Activated CD4-positive, CD25-positive, alpha-beta regulatory T cell (primary cell): ENCODE measurements at places on chromosomes 16 and 17.
A peak's percentile ranks its signal among the peaks of the same experiment; 100 is the strongest.

- no peak for DNase-seq
Observed at GRCh38 chr16:53973021-53973420, 269.1 kb downstream of the FTO start.

- DNase-seq: no peak
Observed at GRCh38 chr16:27287887-27288286, 19.3 kb upstream of the NSMCE1 start.

DNA sequence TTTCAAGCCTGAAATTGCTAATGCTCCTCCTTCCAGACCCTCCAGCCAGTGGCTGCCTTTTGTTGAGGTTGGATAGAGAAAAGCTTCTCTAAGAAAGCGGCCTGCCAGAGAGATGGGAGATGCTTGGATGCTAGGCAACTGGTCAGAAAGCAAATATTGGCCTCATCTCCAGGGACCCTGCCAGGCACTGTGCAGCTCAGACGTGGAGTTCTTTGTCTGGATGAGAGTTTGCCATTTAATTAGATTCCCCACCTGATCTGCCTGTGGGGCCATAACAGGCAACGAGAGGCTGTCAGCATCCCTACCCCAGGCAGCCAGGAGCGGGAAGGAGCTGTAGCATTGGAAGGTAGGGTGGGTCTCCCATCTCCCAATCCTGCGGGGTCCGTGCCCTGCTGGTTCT, 52.7 kb downstream of the ASIC2 start:
- DNase-seq: no peak

DNA sequence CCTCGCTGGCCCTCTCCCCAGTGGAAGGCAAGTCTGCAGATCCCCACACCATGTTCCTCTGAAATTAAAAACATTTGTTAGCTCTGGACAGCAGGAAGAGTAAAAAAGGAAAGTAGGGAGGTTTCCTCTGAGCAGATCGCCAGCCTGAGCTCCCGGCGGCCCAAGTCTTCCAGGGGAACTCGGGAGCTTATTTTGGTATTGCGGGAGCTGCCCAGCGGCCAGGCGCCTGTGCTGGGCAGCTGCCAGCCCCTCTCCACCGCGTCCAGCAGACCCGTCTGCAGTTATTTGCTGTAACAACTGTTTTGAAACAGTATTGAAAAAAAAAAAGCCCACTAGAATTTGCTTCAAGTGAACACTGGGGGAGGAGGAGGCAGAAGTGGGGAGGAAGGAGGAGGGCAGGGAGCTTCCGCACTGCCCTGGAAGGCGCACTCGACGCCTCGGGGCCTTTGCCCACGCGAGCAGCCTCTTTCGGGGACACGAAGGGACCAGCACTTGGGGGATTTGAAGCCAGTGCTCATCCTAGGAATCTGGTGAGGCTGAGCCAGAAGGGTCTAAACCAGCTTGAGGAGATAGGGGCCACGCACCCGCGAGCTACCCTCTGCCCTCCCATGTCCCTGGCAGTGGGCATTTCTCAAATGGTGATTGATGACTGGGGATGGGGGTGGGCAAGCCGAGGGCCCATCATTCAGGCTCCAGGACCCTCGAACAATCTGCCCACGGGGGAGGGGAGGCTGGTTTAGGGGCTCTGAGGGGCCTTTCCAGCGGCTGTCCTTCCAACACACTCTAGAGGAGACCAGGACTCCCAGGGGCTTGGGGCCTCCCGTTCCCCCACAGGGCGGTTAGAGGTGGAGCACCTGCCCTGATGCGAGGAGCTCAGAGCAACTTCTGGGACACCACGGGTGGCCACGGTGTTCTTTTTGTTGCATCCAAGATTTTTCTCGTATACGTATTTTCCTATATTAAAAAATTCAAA, 3.0 kb upstream of the BAHCC1 start:
- DNase-seq: no peak

GRCh38 chr17:64331931-64332493, 58.6 kb downstream of the PECAM1 start:
- no peak for DNase-seq

DNA sequence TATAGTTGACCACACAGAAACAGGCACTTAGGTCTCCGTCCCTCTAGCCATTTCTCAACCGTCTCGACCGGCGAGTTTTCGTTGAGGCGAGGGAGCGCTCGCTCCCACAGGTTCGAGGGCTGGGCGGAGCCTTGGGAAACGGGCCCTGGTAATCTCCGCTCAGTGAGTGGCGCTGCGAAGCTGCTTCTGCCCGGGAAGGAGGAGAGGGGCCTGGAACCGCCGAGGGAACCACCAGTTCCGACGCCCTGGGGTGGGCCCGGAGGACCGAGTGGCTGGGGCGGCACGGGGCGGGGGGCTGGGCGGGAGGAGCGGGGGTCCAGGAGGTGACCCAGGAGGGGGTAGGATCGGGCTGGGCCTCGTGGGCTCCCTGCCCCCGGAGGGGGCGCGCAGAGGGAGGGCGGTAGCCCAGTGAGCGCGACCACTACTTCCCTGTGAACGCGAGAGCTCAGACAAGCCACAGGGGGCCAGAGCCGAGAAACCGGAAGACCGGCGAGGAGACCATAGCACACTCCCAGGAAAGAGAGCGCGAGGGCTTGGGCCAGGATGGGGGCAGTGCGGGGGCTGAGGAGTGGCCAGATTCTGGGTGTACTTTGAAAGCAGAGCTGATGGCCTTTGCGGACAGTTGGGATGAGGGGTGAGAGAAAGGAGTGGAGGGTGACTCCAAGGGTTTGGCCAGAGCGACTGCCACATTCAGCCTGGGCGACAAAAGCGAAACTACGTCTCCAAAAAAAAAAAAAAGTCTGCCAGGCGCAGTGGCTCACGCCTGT, 29.9 kb upstream of the ARL4D start:
- DNase-seq: peak; percentile 51

DNA sequence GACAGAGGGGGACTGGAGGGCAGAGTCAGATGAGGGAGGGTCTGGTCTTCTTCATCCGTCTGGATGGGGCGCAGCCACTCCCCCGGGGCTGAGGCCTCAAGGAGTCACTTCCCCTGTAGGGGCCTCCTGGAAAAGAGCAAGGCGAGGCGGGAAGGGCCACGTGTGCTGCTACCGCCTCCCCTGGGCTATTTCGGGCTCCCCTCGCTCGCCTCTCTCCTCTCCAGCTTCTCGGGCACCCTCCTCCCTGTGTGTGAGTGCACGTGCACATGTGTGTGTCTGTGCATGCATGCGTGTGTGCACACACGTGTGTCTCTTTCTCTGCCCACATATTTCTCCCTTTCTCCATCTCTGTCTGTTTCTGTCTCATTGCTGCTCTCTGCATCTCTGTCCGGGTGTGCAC, 10.1 kb downstream of the GSG1L start:
- no peak for DNase-seq

DNA sequence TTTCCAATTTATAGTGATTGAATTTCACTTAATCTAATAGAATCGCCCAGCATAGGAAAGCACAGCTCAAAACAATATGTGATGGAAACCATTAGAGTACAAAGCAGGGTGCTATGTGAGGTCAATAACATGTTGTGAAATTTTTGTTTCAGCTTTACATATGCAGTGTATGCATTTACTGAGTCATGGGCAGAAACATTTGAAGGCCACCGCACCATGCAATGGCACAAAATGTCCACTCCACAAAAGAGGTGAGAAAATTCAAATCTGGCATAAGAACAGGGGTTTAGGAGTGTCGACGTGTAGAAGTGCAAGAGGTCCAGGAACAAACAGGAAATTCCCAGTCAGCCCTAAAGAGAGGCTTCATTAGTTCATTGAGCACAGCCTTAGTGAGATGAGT, 131.2 kb downstream of the ANKFN1 start:
- no peak for DNase-seq

GRCh38 chr16:49608779-49609178, 235.2 kb downstream of the C16orf78 start:
- no peak for DNase-seq

DNA sequence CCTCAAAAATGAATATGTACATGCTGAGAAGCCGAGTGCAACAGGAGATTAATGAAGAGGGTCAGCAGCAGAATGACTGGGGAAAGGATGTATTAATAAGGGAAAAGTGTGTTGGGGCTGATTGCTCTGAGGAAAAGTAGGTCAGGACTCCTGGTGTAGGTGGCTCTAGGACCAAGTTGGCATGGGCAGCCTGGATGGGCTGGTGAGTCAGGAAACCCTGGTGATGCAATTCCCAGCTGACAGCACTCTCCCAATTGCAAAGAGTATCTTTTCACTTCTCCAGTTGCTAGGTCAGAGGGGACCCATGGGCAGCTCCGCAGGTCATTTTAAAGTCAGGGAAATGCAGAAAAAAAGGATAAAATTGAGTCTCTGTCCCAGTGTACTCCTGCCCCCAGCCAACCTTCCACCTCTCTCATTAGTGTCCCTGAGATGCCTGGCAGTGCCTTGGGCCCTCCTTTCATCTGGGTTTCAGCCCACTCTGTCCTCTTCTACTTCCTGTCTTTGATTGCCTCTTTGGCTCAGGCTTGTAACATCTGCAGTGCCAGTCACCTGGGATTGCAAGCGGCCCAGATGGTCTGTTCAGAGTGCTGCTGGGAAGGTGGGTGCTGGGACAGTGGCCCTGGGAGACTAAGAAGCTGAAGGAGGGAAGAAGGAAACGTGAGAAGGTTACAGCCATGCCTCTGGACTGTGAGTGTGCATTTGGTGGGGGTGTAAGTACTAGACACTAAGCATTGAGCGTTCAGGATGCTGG, 2177.2 kb downstream of the TP53TG3F start:
- DNase-seq: no peak

DNA sequence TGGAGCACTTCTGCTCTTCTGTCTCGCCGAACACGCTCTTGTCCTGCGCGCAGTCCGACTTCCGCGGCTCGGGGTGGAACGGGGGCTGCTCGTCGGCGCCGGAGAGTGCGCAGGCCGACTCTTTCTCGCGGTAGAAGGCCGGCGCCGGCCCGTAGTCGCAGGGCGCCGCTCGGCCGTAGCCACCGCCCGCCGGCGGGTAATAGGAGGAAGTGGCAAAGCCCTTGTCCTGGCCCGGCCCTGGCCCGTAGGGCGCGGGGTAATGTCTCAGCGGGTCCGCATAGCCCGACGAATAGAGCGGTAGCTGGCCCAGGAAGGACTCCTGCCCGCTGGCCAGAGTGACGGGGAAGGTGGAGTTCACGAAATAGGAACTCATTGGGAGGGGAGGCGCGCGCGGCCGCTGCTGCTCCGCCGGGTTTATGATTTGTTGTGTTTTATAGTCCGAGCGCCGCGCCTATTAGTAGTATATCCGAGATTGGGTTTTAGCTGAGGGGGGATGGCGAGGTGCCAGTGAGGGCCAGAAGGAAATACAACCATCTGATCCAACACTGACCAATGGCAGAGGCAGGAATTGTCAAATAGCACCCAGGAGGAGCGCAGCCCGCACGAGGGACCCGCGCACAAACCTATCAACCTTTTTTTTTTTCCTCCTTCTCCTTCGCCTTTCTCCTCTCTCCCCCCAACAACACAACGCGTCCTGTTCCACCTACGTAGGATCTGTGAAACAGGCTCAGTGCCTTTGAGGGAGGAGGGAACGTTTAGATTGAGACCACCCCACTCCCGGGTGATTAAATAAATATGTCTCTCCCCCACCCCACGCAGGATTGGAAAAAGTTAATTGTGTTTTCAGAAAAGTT, 4.4 kb upstream of the HOXB5 start:
- DNase-seq: no peak

GRCh38 chr16:58280846-58281301, 14.0 kb downstream of the PRSS54 start:
- DNase-seq: no peak

- no peak for DNase-seq
Observed at GRCh38 chr16:59400830-59401229, 666.7 kb upstream of the GOT2 start.
